ENCODE measurements at places on chromosomes 7 and 10.

- no peak for DNase-seq
Observed at GRCh38 chr10:13690281-13690825, 103.6 kb downstream of the PRPF18 start.

DNA sequence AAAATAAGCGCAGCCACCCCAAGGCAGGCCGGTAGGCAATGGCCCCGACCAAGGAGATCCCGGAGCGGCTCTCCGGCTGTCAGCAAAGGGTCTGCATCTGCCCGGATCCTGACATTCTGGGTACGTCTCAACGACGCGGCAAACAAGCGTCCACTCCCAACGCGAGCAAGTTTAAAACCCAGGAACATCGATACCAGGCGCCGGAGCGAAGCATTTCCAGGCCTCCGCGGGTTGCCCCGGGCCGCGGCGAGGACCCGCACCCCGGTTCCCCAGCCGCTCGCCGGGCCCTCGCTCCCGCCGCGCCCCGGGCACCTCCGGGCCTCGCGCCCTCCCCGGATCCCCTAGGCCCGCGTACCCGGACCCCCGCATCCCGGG lies 453 bp downstream of the URGCP start:
- no peak for DNase-seq

GRCh38 chr7:2820508-2820934 lies 23.6 kb downstream of the GNA12 start:
- DNase-seq, result no peak

- no peak for DNase-seq
Observed at GRCh38 chr10:47240173-47240572, 59.8 kb upstream of the GDF10 start.

- no peak for DNase-seq
Observed at GRCh38 chr7:3304131-3304530, 3.1 kb downstream of the SDK1 start.

DNA sequence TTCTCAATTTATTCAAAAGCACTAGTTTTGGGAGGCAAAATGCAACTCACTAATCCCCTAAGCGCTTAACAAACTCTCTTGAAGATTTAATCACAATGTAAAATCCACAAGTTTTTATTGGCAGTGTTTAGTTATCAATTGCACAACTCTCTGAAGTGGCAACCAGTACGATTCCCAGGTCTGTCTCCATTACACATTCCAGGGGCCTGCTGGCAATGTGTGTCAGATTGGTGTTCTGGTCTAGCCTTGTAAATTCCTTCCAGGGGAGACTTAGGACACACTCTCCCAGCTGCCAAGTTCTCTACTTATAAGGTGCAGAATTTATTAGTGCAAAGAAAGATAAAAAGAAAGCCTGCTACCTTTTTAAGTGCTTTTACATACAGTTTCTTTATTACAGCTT lies 164.7 kb upstream of the HPS1 start:
- no peak for DNase-seq

DNA sequence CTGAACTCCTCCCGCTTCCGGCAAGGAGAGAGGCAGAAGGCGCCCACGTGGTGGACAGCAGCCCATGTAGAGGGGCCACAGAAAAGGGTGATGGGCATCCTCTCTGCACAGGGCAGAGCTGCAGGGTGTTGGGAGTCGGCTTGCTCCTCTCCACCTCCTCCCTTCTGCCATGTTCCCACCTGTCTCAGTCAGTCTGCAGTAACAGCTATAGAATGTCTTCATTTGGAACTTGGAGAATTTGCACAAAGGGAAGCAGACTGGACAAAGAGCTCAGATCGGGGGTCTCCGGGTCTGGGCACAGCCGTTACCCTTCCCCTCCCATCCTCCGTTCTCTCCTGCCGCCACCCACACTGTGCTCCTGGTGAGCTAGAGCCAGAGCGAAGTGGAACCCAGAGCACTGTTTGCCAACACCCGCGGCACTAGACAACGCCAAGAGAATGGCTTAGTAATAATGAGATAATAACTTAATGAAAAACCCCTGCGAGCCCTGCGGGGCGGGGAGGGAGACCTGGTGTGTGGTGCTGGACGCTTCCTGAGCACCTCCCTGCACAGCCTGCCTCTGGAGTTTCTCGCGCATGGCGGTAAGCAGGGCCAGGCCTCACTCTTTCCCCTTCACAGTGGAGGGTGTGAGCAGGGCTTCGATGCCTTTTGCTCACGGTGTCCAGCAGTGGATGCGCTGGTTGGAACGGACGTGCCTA lies 254.7 kb downstream of the PAXIP1 start:
- DNase-seq, result no peak

GRCh38 chr7:26532471-26532870 lies 240.8 kb downstream of the SNX10 start:
- no peak for DNase-seq

DNA sequence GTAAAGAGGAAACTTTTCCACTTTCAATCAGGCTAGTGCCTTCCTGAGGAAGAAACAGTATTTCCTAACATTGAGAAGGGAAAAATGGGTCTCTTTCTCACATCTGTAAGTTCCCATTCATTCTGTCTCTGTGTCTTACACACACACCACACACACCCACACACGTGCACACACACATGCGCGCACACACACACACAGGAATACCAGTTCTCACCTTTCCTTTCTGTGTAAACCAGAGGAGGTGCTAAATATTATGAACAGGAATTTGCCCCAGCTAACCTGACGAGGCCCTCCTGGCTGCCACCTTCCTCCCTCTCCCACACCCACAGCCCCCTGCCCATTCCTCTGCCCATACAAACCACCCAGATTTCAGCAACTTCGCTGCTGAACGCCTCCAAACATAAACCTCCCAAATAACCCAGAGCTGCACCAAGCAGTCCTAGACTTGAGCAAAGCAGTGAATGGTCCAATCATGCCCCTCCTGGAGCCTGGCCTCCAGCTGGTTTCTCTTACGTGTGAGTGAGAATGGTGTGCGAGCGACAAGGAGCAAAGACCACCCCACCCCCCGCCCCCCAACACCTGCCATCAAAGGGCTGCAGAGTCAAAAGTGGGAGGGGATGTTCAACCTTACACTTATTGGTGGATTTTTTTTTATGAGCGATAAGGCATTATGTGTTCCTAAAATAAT lies 190.5 kb downstream of the HECW1 start:
- DNase-seq, result no peak

GRCh38 chr10:3472287-3473051 lies 299.9 kb upstream of the PITRM1 start:
- no peak for DNase-seq

DNA sequence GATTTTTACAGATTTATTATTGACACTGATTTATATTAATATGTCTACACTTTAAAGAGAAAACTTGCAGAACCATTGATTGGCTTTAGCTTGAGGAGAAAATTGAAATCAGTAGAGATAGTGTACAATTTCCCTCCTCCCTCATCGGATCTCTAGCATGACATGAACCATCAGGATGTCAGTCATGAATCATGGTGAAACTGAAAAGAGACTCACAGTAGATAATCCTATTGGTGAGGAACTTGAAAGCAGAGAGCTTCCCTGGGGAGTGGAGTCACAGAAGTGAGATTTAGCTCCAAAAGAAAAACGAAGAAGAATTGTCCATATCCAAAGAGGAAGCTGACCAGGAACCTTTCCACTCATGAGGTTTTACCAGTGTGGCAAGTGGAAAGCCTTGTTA lies 346.8 kb downstream of the ABCA13 start:
- DNase-seq, result no peak

DNA sequence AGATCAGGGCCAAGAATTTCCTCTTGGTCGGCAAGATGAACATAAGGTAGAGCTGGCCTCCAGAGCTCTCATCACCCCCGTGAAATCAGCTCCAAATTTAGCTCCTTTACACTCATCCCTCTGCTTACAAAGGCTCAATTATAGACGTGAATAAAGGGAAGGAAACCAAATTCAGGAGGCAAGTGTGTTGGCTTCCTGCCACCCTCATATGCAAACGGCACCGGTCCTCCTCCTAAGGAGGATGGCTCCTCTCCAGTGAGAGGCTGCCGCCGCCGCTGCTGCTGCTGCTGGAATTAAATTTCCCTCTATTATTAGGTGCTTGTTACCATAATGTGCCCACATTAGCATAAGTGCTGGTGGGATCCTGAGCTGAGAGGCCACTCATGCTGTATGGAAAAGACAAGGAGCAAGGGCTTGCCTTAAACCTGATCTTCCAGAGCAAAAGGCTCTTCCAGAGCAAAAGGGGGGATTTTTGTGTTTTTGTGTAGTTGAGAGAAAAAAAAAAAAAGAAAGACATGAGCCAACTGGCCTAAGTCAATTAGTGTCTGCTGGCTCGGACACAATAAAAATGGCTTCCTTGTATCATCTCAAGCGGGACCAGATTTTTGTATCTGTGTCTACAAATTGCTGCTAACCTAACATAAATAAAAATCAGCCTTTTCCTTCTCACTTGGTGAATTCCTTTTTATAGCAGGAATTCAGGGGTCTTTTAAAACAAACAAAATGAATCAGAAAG lies 68.4 kb downstream of the CDHR3 start:
- no peak for DNase-seq

DNA sequence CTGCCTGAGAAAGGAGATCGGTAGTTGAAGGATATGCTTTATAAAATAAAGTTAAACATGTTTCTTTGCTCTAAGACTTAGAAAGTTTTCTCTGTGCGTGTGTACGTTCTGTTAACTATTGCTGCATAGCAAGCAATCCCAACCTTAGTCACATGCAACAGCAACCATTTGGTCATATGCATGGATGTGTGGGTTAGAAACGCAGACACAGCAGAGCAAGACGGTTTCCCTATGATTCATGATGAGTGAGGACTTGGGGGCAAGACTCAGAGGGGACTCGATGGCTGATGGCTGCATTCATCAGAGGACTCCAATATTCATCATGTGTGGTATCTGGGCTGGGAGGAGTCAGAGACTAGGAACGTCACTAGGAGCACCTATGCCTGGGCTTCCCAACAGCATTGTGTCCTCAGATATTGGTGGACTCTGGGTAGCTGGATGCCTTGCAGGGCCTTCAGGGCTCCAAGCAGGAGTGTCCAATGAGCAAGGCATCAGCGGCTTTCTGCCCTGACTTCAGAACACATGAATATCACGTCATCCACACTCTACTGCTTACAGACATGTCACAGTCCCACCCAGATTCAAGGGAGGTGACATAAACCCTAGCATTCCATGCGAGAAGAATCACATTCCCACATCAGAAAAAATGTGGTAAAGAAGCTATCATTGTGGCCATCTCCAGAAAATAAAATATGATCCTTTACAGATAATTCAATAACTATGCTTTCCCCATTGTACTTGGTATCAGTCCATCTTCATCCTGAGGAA lies 731.2 kb downstream of the TNS3 start:
- no peak for DNase-seq

DNA sequence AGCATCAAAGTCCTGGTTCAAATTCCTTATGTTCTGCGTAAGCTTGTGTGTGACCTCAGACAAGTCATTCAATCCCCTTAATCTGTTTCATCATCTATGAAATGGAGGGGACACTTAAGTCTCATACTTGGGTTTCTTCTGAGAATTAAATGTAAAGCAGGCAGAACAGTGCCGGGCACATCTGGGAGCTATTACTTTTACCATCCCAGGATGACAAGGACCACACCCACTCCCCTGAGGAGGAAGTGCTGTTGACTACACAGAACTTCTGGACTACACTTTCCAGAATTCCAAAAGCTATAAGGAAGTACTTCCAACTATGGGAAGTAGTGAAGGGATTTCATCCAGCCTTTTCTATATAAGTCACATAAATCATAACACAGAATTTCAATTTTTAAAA lies 294.9 kb downstream of the IPMK start:
- DNase-seq, result no peak

DNA sequence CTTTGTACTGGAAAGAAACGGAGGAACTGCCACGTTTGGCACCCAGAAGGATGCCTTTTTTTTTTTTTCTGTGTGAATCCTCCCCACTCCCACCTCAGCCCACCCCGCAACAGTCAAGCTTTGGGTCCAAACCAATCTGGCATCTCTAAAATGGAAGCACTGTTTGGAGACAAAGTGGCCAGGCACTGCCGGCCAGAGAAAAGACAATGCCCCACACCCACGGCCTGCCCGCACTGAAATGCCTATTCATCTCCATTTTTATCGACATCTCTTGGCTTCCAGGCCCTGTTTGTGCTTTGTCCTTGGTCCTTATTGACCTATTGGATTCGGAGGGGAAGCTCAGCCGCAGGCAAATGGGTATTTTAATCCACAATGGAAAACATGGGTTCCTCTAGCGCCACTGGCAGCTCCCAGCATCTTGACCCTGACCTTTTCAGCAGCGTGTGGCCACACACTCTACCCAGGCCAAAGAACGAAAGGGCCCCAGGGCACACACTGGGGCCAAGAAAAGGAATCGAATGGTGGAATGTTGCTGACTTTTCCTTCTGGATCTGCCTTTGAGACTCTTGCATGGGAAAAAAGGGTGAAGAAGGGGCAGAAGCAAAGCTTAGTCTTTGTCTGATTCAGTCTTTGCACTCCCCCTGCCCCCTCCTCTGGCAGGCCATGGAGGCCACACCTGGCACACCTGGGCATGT lies 162.6 kb upstream of the CDCA7L start:
- DNase-seq, result no peak

- no peak for DNase-seq
Observed at GRCh38 chr7:132398253-132398925, 177.9 kb downstream of the PLXNA4 start.

- no peak for DNase-seq
Observed at GRCh38 chr7:125195156-125195555, 265.5 kb upstream of the POT1 start.

DNA sequence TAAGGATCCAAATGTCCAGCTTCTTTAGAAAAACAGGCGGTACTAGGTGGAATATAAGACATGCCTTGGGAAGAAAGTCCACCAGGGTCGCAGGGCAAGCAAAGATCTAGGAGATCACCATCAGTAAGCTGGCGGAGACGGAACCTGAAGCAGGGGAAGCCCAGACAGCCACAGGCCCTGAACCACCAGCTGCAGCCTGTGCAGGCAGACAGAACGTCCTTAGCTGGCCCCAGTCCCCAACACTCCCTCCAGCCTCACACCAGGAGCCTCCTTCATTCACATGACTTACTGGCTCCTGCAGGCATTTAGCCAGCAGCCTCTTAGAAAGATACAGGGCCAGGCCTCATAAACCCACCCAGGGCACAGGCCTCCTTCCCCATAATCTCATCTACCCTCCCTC lies 17.4 kb downstream of the RGS10 start:
- no peak for DNase-seq
